Right ventricle myocardium inferior (tissue), 1 donor: ENCODE measurements at places on chromosomes 11 and 22. TPM values are rescaled to one million over a fixed set of nuclear protein-coding genes. Genes with fewer than 3 reads are reported as not detected.

DCPS gene
- total RNA-seq = 10.8 TPM

CCDC73 gene
- total RNA-seq = not detected

C11orf52 gene
- total RNA-seq = 1.9 TPM

SMIM35 gene
- not detected for total RNA-seq

CYP2D6 gene
- total RNA-seq = not detected

KRTAP5-11 gene
- not detected for total RNA-seq

MMP1 gene
- total RNA-seq = not detected

AQP11 gene
- total RNA-seq = 0.78 TPM

OR8D1 gene
- not detected for total RNA-seq

MS4A7 gene
- total RNA-seq = 14.5 TPM

DEUP1 gene
- not detected for total RNA-seq

MYO7A gene
- total RNA-seq = 7.0 TPM

OR52I1 gene
- total RNA-seq = not detected

KCNJ1 gene
- total RNA-seq = not detected

ABCC8 gene
- 1.1 TPM for total RNA-seq
